ENCODE measurements at places on chromosomes 12 and 14. TPM values are rescaled to one million over a fixed set of nuclear protein-coding genes. Genes with fewer than 3 reads are reported as not detected.

The PZP gene
- total RNA-seq = under 0.01 TPM

The CLEC6A gene
- total RNA-seq = not detected

The STX2 gene
- 19.9 TPM for total RNA-seq

The PRORP gene
- 17.5 TPM for total RNA-seq

The KLRC2 gene
- 1.5 TPM for total RNA-seq

The AQP5 gene
- 0.74 TPM for total RNA-seq

All from temporal lobe (tissue), 4 donors.